ENCODE measurements at places on chromosomes 2 and 18.
A peak's percentile ranks its signal among the peaks of the same experiment; 100 is the strongest.

DNA sequence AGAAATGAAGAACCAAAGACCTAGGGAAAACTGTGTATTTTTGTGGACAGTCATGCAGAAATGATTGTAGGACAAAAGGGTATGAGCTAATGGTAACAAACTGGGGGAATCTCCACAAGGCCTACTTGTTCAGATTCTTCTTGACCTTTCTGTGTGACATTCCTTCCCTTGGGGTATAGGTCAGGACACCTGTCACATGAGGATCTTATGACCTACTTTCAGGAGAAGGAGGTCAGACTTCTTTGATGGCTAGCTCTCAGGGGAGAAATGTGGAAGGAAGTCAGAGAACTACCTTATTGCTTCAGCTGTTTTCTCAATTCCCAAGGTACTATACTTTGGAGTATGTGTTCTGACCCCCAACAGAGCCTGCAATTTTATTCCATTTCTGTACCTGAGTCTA, 40.7 kb upstream of the TANK start:
- no peak for DNase-seq

DNA sequence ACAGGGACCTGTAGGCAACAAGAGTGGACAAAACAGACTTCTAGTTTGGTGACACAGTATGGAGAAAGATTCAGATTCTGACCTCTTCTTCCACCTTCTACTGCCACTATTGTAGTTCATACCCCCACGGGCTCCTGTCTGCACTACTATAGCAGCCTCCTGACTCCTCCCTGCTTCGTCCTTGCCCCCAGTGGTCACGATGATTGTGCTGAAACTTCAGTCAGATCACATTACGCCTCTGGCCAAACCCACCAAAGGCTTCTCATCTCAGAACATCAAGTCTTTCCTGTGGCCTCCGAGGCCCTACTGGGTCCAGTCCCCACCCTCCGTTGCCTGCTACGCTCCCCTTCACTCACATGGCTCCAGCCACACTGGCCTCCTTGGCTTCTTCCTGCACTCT, 147.6 kb downstream of the CYP26B1 start:
- no peak for DNase-seq

DNA sequence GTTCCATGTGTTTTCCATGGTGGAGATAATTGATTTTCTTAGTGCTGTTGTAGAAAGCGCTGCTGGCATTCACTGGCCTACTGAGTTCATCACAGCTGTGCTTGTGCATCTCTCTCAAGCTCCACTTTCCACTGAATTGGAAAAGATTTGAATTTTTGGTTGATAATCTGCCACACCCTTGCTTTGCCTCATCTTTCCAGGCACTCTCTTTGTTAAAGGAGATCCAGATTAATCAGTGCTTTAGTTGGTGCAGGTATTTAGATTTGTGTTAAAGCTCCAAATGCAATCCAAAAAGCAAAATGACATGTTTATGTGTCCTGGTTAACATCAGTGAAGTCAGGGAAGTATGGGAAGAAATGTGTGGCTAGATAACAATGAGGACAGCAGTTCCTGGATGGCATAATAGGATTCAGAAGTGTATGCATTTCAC, 2.7 kb upstream of the COL3A1 start:
- no peak for DNase-seq

DNA sequence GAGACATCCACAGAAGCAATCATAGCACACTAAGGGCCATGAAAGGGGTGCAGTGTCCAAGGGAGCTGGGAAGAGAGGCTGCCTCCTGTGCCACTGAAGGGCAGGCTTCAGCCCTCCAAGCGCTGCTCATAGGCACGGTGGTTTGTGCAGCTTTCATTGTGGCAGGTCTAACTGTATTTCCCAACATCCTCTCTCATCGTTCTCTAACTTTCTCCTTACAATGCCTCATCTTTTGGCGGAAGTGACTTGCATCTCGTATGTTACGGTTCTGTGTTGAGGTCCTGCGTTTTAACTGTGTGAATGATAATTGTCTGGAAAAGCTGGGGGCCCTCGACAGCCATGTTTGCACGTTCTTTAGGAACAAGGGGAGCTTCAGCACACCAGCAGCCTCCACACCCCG, 213.9 kb downstream of the GBX2 start:
- DNase-seq, result no peak

DNA sequence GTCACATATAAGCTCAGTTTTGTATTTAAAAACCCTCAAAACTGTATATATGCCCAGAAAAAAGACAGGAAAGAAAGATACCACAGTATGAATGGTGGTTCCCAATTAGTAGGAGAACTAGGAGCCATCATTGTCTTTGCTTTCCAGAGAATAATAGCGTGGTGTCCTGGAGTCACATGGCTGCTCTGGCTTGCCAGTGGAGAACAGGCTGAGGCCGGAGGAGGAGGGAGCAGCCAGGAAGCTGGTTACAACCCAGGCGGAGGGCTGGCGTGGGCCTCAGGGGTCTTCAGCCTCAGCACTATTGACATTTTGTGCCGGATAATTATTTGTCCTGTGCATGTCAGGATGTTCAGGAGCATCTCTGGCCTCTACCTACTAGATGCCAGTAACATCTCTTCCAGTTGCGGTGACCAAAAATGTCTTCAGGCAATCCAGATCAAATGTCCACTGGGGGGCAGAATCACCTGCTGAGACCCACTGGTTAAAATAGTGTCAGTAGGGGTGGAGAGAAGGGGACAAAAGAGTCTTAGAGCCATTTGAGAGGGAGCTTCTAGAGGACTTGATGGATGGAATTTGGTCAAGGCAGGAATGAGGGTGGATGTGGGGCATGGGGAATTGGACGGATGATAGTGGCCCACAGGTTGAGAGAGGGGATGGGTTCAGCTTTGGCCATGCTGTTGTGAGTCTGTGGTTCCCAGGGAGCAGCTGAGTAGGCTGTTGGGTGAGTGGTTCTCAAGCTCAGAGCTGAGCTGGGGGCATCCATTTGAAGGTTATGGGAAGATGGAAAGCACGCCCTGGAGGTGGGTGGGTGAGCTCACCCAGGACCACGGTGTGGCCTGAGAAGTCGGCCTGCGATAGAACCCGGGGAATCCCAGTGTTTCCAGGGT, 144.9 kb downstream of the AGAP1 start:
- no peak for DNase-seq

- no peak for DNase-seq
These were observed 151.3 kb downstream of the KLHL29 start for GRCh38 chr2:23536326-23536725.

GRCh38 chr18:23208600-23208999, 73.3 kb downstream of the CABLES1 start:
- DNase-seq, result no peak

- no peak for DNase-seq
These were observed 45.8 kb downstream of the PTPN2 start for GRCh38 chr18:12838178-12838634.

DNA sequence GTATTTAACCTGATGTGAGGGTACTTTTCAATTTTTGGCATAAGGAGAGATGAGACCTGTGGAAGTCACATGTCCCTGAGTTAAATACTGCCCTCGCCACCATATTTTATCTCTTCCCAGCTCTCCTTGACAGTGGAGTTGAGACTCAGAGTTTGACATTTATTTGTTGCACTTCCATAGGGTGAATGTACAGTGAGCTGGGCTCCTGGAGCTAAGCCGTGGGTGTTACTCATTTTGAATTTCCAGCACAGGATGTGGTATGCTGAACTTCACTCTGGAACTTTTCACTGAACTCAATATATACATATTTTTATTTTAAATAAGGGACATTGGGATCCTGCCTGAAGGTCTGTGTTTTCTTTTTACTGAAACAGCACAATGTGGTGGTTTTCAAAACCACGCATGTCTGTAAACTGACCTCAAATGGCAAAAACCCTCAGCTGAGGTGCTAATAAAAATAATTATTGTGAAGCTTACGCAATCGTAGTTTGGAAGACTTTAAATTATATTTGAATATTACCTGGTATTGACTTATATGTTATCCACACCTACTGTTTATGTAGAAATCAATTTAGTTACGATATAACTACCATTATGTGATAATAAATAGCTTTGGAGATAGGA, 12.1 kb downstream of the RNF144A start:
- no peak for DNase-seq

- DNase-seq, result no peak
These were observed 682.9 kb downstream of the KCNJ3 start for GRCh38 chr2:155381436-155381835.

DNA sequence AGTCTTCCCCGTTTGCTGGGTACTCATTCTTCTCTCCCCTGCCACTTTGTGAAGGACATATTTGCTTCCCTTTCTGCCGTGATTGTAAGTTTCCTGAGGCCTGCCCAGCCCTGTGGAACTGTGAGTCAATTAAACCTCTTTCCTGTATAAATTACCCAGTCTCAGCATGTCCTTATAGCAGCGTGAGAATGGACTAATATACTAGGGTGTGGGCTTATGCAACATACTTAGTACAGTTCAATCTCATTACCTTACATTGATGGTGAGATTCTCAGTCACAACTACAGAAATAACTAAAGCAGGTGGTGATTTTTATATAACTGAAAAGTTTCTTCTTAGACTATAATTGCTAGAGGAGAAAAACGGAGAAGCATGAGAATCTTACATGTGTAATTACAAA, 237.9 kb upstream of the MMADHC start:
- DNase-seq, result no peak

DNA sequence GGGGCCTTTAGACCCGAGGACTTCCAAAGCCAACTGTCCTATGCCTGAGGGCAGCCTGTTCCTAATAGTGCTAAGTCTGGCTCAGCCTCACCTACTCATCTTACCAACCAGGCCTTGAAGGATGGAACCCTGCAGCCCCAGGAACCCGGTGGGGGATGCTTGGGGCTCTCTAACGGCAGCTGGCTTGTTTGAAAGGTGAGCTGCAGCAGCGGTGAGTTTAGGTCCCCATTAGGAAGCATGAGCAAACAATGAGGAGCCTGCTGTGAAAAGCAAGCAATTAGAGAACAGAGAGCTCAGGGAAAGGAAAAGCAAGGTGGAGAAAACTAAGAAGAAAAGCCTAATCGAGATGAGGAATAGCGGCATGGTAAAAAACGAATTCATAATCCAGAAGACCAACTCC, 39.9 kb downstream of the SP110 start:
- DNase-seq, result no peak

- DNase-seq, result no peak
These were observed 73.8 kb downstream of the RTP5 start for GRCh38 chr2:241943209-241943850.

DNA sequence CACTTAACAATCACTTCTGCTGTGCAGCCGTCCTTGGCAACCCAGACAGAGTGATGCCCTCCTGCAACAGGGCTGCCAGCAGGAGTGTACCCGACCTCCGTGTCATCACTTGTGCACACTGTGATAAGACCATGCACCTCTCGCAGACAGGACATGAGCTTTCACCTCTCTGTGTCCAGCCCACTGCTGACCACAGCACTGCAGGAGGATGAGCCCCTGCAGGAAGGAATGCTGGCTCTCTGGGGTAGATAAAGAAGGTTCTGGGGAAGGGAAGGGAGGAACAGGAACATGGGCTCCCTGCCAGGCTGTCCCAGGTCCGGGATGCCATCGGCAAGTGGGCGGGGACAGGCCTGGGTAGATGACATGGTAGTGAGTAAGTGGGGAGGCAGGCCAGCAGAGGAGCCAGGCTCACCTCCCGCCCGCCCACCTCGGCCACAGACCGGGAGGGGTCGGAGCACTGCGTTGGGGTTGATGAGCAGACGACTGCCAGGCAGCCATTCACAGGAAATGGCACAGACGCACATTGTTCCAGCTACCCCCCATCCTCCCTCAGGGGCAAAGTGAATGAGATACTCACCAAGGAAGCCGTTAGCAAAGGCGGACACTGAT, 18.6 kb upstream of the COL6A3 start:
- peak; percentile 73 for DNase-seq

- DNase-seq, result no peak
These were observed 14.2 kb upstream of the LIPG start for GRCh38 chr18:49547701-49548100.

- no peak for DNase-seq
These were observed 1.7 kb downstream of the SP140 start for GRCh38 chr2:230227216-230227615.

- DNase-seq, result no peak
These were observed 106.7 kb downstream of the FOXI3 start for GRCh38 chr2:88345842-88346241.

GRCh38 chr18:24195296-24196053, 56.6 kb downstream of the CABYR start:
- no peak for DNase-seq

DNA sequence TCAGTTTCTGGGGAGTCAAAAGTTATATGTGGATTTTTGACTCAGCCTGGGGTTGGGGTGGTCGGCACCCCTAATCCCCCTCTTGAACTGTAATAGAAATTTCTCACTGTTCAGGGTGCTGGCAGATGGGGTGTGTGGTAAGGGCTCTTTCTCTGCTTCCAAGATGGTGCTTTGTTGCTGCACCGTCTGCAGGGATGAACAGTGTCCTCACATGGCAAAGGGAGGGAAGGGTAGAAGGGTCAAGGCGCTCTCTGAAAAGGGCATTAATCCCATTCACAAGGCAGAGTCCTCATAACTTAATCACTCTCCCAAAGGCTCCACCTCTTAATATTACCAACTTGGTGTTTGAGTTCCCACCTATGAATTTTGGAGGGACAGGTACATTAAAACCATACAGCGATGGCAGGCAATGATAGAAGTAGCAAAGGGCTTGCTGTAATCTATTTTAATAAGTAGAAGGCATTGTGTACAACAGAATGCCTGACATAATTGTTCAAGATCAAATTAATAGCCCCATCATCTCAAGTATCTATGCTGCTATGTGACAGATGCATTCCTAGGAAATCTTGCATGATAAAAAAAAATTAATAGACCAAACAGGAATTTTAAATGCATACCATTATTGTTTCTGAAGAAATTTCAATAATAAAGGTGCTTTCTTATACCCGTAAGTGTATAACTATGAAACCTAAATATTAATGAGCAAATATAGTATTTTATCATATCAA, 28.1 kb downstream of the MMADHC start:
- no peak for DNase-seq

DNA sequence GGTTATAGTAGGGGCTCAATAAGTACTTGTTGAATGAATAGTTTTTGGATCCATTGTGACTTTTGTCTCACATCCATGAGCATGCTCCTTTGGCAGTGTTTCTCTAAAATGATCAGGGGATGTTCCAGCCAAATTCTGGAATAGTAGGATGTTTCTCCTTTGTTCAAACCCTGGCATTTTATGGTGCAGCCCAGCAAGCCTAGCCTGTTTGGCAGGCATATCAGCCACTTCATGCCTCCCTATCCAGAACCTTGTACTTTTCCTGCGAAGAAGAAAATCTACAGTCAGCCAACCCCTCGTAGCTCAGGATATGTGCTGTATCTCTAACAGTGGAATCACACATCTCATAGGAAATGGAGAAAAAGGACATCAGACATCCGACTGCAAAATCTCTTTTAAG, 27.1 kb upstream of the RPRD1A start:
- DNase-seq, result no peak

- no peak for DNase-seq
These were observed 26.2 kb downstream of the TTC21B start for GRCh38 chr2:165927353-165927752.

Data from GOT3 (cell line).